ENCODE measurements at places on chromosomes 6 and 20.
A peak's percentile ranks its signal among the peaks of the same experiment; 100 is the strongest.

DNA sequence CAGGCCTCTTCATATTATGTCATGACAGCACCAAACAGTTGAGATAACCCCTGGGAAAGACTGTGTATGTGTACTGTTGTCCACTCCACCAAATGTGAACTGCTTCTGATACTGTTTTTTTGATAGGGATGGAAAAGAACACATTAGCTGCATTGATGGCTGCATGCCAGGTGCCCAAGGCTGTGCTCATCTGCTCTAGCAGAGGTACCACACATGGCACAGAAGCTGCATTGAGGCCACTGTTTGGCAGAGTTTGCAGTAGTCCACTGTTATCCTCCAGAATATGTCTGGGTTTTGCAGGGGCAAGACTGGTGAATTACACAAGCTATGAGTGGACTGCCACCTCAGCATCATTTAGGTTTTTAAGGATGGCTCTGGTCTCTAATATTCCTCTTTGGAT lies 28.2 kb upstream of the ELMO2 start:
- DNase-seq, result no peak

DNA sequence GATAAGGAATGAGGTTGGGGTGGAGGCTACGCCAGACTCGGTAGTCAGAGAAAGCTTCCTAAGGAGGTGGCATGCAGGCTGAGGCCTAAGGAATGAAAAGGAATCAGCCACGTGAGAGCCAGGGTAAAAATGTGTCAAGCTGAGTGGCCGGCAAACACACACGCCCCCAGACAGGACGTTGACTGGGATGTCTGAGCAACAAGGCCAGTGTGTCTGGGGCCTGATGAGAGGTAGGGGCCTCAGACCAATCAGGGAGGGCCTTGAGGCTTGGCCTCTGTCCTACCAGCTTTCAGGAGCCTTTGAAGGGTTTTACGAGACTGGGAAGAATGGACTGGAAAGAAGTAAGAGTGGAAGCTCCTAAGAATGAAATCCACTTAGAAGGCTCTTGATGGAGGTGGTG lies 61.0 kb upstream of the PHACTR2 start:
- DNase-seq, result no peak

DNA sequence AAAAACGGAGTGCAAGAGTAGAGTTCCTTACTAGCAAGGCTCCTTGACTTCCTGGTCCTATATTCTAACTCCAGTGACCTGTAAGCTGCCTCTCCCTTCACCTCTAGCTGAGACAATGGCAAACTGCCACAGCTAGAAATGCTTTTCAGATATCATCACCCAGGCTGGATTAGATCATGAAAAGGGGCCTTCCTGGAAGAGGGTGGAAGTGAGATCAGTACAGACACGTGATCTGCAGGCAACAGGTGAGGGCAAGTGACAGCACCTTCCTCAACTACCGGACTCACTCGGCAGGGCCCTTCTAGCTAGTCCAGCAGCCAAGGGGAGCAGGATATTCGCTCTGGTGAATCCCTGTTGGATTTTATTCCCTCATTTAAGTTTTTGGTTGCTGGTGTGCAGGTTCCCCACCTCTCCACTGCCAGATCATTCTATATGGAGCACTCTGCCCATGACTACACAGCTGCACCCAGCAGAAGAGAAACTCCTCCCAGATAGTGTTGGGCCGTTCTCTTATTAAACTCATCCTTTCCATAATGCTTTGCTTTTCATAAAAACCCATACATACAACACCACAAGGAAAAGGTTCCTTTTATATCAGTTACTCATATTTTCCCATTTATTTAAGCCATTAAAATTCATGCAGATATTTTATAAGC lies 26.4 kb upstream of the FAM83C start:
- DNase-seq, result peak; percentile 54

DNA sequence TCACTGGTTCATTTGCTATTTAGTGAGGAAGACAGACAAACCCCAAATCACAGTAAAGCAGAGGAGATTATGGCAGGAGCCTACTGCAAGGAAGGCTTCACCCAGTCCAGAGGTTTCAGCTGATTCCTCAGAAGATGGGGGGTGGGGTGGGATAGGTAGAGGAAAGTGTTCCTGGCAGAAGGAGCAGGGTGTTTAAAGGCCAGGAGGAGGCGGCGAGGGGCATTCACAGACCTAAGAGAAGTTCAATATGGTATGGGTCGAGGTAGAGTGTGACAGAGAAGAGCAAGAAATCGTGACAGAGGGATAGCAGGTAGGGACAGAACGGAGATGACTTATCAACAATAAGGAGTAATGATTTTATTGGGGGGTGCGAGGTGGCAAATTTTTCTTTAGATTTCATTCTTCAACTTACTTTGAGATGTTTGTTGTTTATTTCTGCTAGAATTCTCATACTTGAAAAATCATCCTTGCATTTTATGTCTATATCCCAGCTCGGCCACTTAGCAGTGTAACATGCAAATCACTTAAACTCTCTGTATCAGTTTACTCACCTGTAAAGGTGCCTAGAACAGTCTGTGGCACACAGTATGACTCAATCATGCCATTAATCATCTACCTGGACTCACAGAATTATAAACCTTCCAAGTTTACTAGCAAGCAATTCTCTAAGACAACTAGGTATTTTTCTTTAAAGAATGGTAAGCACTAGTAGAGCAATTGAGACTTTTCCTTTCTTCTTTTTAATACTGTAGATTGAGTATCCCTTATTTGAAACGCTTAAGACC lies 176.7 kb downstream of the REV3L start:
- no peak for DNase-seq

DNA sequence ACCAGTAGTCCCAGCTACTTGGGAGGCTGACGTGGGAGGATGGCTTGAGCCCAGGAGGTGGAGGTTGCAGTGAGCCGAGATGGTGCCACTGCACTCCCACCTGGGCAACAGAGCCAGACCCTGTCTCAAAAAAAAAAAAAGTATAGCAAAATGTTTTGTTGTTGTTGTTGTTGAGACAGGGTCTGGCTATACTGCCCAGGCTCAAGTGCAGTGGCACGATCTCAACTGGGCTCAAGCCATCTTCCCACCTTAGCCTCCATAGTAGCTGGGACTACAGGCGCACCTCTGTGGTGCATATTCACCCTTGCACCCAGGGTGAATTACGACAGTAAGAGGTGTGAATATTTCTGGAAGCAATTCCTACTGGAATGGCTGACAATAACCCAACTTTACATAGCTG lies 11.4 kb upstream of the UBR2 start:
- DNase-seq, result no peak

DNA sequence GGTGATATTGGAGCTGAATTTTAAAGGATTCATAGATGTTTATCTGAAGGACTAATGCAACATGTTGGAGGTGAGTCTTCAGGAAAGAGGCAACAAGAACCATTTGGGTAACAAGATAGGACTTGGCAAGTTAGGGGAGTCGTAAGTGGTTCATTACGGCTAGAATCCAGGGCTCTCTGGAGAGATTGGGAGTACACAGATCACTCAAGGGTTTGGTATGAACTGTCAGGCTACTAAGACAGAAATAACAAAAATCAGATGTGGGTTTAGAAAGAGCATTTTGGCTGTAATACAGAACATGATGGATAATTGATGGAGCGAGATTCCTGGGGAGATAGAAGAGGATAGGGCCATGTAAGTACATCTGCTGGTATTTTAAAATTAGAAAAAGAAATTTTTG lies 86.3 kb upstream of the ESR1 start:
- DNase-seq, result no peak

- DNase-seq, result no peak
These were observed 154.0 kb downstream of the ZNF217 start for GRCh38 chr20:53439616-53440015.

- DNase-seq, result peak; percentile 93
These were observed 586 bp upstream of the NQO2 start for GRCh38 chr6:2998998-2999617.

DNA sequence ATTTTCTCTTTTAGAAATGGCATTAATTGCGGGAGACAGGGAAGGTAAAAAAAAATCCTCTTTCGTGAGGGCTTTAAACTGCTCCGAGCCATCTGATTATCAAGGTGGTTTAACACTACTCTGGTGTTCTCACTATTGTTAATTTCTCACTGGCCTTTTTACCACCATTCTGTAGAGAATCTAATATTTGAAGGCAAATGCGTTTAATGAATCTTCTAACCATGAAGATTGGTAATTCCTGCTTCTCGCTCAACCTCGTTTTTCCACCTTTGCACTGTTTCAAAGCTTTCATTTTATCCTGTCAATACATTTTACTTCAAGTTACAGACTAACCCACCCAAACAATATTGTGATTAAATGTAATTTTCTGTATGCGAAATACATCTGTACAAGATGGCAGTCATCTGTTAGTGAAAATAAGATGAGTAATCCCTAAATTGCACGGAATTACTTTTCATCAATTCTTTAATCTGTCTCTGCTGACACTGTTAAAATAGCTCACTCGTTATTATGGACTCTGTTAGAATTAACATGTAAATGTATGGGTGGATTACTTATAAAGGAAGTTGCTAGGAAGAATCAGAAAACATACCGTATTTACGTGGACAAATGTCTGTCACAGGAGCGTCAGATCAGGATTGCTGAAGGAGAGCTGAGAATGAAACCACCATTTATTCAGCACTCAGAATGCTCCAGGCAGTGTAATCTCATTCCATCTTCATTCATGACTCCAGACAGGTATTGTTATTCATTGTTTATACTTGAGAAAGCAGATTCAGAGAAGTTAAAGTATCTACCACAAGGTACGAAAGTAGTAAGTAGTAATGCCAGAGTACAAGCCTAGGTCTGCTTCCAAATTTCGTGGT lies 1.1 kb upstream of the LCA5 start:
- peak; percentile 25 for DNase-seq

DNA sequence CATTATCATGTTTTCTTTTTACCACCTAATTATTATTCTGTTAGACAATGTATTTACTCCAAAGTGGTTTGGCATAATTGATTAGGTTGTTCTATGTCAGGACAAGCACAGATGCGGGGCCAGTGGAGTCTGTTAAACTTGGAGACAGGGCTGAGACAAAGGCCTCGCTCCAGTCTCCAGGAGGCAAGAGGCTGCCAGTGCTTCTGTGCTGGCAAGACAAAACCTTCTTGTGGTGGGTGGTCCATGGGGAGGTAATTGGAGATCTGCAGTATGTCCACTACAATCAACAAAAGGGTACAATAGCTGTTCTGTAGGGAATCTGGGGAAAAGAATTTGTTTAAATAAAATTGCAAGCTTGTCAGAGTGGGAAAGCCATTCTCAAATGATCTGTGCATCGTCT lies 677.2 kb upstream of the SLC35B3 start:
- no peak for DNase-seq

DNA sequence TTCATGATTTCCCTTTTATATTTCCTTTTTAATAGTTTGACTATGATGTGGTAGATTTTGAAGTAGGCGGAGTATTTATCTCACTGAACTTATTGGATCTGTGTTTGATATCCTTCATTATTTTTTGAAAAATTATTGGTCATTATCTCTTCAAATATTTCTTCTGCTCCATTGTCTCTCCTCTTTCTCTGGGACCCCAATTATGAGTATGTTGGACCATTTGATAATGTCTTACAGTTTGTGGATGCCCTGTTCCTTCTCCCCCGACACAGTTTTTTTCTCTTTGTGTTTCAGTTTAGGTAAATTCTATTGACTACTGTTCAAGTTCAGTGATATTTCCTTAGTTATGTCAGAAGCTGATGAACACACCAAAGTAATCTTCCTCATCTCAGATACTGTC lies 49.4 kb upstream of the COL10A1 start:
- no peak for DNase-seq

DNA sequence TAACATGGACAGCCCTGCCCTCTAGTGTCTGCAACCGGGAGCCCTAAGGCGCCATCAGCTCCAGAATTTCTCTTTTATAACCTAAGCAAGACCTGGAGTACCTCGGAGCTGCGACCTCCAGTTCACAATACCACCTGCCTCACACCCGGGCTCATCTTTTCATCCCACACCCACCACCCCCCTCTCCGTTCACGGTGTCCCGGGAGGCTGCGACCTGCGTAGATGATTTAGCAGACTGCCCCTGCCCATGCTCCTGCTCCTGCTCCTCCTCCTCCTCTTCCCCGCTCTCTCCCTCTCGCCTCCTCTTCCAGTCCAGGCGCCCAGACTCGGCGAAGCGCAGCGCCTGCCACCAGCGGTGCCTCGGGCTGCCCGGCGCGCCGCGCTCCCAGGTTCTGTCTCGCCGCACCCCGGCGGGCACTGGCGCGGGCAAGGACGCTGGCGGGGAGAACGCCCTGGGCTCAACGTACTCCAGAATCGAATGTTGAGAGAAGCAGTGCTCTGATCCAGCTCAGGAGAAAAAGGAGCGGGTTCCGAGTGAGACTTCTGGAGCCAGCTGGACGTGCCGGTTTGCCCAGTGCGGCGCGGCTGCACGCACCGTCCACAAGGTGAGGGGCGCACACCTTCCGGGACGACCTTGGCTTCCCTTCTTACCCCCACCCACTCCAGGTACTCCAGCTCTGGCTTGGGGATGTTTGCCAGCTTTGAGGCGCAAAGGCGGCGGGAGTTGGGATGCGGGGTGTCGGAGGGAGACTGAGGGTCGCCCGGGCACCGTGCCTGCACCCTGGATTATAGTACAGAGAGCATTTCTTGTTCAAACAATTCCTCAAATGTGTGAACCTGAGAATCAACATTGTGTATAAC lies at the start of gene HTR1E:
Gene HTR1E, plus strand, starts transcription at position 310 of the 861 bp plus-strand sequence. CDS start 77,807 bp downstream, outside the sequence.
- DNase-seq, result peak; percentile 79

- no peak for DNase-seq
These were observed 38.0 kb downstream of the TNFAIP3 start for GRCh38 chr6:137904822-137905617.

GRCh38 chr20:48247961-48248360 lies 462.7 kb upstream of the SULF2 start:
- DNase-seq, result no peak

- DNase-seq, result peak; percentile 0
These were observed 183.7 kb downstream of the CD109 start for GRCh38 chr6:73879501-73880293.

DNA sequence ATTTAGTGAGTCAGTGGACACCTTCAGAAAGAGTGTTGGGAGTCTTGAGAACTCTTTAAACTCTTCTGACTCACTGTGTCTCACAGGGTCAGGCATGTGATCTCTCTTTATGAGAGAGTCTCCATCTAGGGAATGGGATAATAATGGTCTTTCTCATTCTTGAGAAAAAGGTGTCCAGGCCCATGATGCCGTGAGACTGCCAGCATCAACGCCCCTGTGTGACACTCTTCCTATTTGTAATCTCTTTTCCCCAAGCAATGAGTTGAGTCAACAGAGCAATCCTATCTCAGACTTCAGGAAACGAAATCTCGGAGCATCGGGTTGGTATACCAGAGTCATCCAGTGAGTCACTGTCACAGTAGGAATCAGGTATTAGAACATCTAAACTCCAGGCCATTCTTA lies 82.3 kb upstream of the BMP2 start:
- no peak for DNase-seq

GRCh38 chr6:47669684-47670513 lies 28.5 kb upstream of the ADGRF4 start:
- peak; percentile 74 for DNase-seq

- no peak for DNase-seq
These were observed 535 bp downstream of the NKAIN2 start for GRCh38 chr6:123804014-123804786.
